ENCODE measurements at places on chromosomes 7 and 10. TPM values are rescaled to one million over a fixed set of nuclear protein-coding genes. Genes with fewer than 3 reads are reported as not detected.
A peak's percentile ranks its signal among the peaks of the same experiment; 100 is the strongest.

Gene CYP2C8
- total RNA-seq, result 0.46 TPM

Gene DEPP1
- total RNA-seq, result 2.1 TPM

DNA sequence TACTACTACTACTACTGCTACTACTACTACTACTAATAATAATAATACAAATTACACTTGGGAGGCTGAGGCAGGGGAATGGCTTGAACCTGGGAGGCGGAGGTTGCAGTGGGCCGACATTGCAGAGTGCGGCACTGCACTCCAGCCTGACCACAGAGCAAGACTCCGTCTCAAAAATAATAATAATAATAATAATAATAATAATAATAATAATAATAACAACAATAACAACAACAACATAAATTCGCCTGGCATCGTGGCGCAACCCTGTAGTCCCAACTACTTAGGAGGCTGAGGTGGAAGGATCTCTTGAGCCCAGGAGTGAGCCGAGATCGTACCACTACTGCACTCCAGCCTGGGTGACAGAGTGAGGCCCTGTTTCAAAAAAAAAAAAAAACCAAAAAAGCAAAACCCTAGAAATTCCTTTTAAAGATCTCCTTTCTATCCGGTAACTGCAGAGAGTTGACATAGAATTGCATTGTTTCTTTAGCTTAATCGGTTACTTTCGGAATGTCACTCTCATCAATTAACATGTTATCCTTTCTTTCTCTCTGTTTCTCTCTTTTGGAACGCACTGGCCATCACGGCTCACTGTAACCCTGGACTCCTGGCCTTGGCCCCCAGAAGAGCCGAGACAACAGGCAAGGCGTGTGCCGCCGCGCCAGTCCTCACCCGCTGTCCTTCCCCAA, 972 bp downstream of the PHYH start:
- DNase-seq, result no peak
- H3K27me3 ChIP-seq, result peaks cover 13% of the 10 kb centered on the region
- H3K4me3 ChIP-seq, result peak overlapping the region; percentile 68
- peak overlapping the region; percentile 66 for H3K27ac ChIP-seq

GRCh38 chr10:5919568-5919967, 29.5 kb downstream of the FBH1 start:
- DNase-seq, result no peak
- no peaks in the 10 kb centered on the region for H3K27me3 ChIP-seq
- H3K36me3 ChIP-seq, result peaks cover 92% of the 10 kb centered on the region
- H3K4me1 ChIP-seq, result no peaks in the 10 kb centered on the region
- no peak overlapping the region for H3K27ac ChIP-seq

GRCh38 chr10:79074732-79075131, 6.0 kb downstream of the ZMIZ1 start:
- H3K4me3 ChIP-seq, result no peak overlapping the region
- DNase-seq, result no peak
- H3K27me3 ChIP-seq, result peaks cover 3% of the 10 kb centered on the region
- no peaks in the 10 kb centered on the region for H3K36me3 ChIP-seq
- no peak overlapping the region for H3K27ac ChIP-seq

DNA sequence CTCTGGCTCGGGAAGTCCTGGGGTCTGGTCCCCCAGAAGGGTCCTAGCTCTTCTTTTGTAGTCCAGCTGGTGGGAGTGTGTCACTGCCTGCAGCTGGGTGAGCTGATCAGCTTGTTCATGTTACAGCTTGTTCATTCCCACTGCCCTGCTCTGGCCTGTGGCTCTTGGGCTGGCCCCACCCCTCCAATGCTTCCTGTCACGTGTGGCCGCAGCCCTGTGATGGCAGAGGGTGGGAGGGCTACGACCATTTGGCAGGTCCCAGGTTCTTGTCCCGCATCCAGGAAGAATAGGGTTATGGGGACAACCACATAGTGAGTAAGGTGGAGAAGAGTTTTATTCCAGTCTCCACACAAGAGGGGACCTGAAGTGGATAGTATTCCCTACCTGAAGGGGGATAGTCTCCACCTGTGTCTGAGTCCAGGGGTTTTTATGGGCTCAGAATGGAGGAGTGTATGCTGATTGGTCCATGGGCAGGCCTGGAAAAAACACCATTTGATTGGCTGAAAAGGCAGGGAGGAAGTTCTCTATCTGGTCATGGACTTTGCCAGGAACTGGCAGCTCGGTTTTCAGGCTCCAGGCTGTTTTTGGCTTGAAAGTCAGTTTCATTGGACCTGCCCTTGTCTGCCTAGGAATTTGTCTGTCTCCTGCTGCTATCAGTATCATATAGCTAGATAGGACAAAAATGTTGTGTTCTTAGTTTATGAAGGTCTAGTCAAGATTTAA, 13.1 kb downstream of the SDHAF3 start:
- H3K36me3 ChIP-seq, result peaks cover 8% of the 10 kb centered on the region
- no peak for DNase-seq
- no peaks in the 10 kb centered on the region for H3K27me3 ChIP-seq
- H3K4me1 ChIP-seq, result peaks cover 35% of the 10 kb centered on the region

- no peaks in the 10 kb centered on the region for H3K36me3 ChIP-seq
- H3K4me1 ChIP-seq, result peaks cover 11% of the 10 kb centered on the region
- no peak for DNase-seq
- H3K27me3 ChIP-seq, result no peaks in the 10 kb centered on the region
These were observed 6.4 kb upstream of the TSPAN12 start for GRCh38 chr7:120864141-120864900.

GRCh38 chr10:49696311-49696710, 16.9 kb downstream of the C10orf53 start:
- DNase-seq, result no peak
- H3K4me1 ChIP-seq, result peaks cover 24% of the 10 kb centered on the region
- no peak overlapping the region for H3K27ac ChIP-seq
- H3K36me3 ChIP-seq, result peaks cover 6% of the 10 kb centered on the region

GRCh38 chr7:110568932-110569331, 522.0 kb upstream of the LRRN3 start:
- H3K4me3 ChIP-seq, result no peak overlapping the region
- no peaks in the 10 kb centered on the region for H3K36me3 ChIP-seq
- H3K27me3 ChIP-seq, result no peaks in the 10 kb centered on the region

DNA sequence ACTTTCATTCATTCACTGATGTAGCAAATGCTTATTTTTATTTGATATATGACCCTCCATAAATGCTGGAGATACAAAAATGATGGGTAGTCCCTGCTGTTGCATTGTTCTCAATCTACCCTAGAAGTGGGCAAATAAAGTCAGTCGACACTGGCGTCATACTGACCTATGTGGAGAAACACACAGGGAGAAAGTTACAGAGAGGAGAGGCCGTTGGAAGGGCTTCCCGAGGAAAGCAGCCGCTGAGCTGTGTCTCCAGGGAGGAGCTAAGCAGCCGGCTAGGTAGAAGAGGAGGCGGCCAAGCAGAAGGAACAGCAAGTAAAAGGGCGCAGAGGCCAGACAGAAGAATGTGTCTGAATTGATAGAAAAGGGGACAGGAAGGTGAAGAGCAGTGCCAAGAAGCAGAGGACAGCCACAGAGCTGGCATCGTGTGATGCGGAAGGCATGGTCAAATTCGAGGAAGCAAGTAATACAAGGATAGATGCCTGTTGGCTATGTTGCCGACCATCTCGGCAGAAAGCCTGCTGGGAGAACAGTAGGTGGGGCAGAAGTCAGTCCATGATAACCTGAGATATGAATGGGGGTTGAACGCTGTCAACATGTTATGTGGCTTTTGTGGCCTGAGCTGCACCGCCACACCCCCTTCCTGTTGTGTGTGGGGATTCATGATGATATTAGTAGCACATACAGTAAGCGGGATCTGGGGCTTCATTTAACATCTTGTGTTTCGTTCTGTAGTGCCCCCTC, 25.9 kb downstream of the ST8SIA6 start:
- no peaks in the 10 kb centered on the region for H3K36me3 ChIP-seq
- no peaks in the 10 kb centered on the region for H3K27me3 ChIP-seq
- no peak for DNase-seq
